ENCODE measurements at places on chromosomes 11 and 22.

- no peak for DNase-seq
Observed at GRCh38 chr11:83282084-83282716, 4.0 kb downstream of the CCDC90B start.

GRCh38 chr11:86274503-86274902 is 27.5 kb upstream of the HIKESHI start:
- no peak for DNase-seq

GRCh38 chr11:10500757-10501684 is 40.0 kb downstream of the RNF141 start:
- DNase-seq, result no peak

DNA sequence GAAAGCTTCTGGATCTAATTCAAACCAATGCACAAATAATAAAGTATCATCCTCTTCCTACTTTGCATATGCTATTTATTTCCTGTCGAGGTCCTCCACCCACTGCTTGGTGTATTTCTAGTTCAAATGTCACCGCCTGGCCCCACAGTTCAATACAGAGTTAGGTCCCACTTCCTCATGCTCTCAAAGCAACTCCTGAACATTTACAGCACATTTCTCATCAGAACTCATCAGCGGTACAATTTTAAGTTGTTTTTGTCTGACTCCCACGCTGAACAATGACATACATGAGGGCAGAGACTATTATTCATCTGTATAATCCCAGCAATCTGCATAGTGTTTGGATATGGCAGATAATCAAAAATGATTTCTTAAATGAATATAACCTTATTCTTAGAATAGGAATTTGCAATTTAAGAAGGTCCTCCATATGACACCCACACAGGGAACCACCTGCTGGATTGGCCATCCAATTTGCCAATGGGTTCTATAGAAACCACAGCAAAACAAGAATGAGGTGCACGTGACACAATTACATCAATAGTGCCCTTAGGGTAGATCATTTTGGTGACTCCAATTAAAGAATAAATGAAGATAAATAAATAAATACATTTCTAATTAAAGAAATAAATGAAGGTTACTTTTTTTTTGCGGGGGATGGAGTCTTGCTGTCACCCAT is 54.2 kb downstream of the SLC25A17 start:
- no peak for DNase-seq

DNA sequence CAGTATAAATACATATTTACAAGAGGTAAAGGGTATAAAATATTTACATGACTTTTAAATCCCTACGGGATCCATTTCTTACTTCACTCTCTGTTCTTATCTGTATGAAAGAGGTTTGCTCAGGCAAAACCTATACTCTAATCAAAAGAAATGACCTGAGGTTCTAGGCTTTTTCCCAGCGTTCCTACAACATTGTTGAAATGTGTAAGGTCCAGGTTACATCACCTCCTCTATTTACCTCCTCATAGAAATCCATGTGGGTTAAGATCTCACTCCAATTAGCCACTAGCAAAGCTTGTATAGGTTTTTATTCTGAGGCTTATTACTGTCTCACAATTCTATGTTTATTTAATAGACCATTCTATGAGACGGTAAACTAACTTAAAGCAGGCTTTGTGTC is 12.0 kb upstream of the OR51L1 start:
- no peak for DNase-seq

- DNase-seq, result no peak
Observed at GRCh38 chr11:70116386-70117065, 38.4 kb downstream of the ANO1 start.

- peak; percentile 32 for DNase-seq
Observed at GRCh38 chr22:40463017-40463631, 92.7 kb downstream of the SGSM3 start.

- no peak for DNase-seq
Observed at GRCh38 chr11:100942016-100942415, 187.6 kb downstream of the PGR start.

- no peak for DNase-seq
Observed at GRCh38 chr11:77457340-77457739, 16.6 kb downstream of the PAK1 start.

GRCh38 chr11:62502030-62502730 is 44.4 kb downstream of the AHNAK start:
- DNase-seq, result no peak

GRCh38 chr22:49657275-49657973 is 170.2 kb downstream of the BRD1 start:
- peak; percentile 54 for DNase-seq

GRCh38 chr11:72267956-72268617 is 24.1 kb upstream of the PHOX2A start:
- no peak for DNase-seq

DNA sequence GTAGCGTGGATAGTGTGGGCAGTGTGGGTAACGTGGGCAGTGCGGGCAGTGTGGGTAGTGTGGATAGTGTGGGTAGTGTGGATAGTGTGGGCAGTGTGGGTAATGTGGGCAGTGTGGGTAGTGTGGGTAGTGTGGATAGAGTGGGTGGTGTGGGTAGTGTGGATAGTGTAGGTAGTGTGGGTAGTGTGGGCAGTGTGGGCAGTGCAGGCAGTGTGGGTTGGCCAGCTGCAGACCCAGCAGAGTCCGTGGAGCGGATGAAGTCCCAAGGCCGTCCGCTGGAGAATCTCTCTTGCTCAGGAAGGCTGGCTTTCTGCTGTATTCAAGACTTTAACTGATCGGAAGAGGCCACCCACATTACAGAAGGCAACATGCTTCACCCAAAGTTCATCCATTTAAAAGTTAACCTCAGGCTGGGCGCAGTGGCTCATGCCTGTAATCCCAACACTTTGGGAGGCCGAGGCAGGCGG is 26.1 kb upstream of the KRTAP5-6 start:
- no peak for DNase-seq

DNA sequence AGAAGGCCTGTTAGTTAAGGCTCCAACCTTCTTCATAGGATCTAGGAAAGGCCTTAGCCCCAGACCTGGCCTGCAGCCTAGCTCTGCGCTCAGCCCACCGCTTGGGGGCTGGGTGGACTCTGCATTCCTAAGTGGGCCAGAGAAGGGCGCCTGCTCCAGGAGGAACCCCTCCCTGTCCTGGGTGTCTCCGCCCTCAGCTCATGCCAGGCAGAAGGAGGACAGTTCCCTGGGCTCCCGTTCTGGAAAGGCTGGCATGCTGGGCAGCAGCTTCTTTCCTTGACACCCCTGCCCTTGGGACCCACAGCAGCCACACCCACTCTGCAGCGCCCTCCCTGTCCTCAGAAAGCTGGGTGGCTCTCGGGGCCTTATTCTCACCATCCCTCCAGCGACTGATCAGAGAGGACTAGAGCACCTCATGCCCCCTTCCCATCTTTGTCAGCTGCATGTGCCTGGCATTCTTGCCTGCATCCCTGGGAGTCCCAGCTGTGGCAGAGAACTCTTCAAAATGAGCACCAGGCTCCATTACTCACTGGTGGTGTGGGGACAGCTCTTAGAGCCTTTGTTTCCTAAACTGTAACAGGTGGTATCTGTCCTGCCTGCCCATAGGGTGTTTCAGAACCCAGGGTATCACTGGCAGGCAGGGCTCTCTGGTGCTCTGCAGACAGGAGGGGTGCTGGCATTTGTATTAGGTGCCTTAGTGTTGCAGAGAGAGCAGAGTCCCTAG is 20.3 kb upstream of the MYRF start:
- DNase-seq, result no peak

- no peak for DNase-seq
Observed at GRCh38 chr22:26740253-26740652, 82.9 kb downstream of the MIAT start.

- no peak for DNase-seq
Observed at GRCh38 chr11:18844753-18845367, 53.3 kb upstream of the PTPN5 start.

- DNase-seq, result no peak
Observed at GRCh38 chr11:44532809-44533208, 32.7 kb upstream of the CD82 start.

- DNase-seq, result no peak
Observed at GRCh38 chr11:116136987-116137674, 632.9 kb upstream of the CADM1 start.

- no peak for DNase-seq
Observed at GRCh38 chr11:85295694-85296271, 331.4 kb downstream of the DLG2 start.

DNA sequence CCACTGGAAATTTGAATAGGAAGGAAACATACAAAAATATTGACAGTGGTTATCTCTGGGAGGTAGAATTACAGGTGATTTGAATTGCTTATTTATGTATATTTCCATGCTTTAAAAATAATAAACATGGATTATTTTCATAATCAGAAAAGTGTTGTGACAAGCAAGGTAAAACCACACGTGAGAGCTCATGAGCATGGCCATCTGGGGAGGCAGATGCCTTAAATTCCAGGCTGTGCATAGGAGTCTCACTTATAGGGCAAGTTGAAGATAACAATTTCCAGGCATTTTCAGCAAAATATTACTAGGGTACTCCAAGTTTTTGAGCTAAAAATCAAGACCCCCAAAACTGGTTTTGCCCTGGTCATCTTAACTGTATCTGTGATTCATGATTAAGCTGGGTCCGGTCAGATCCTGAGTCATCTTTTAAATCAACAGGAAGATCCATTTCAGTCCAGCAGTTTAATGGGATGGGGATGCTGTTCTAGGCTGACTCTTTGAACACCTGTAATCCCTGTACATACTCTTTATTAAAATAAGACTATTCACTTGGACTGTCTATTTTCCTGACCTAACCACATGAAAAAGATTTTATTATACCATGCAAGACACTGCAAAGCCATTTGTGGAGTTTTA is 115.8 kb upstream of the NARS2 start:
- no peak for DNase-seq

DNA sequence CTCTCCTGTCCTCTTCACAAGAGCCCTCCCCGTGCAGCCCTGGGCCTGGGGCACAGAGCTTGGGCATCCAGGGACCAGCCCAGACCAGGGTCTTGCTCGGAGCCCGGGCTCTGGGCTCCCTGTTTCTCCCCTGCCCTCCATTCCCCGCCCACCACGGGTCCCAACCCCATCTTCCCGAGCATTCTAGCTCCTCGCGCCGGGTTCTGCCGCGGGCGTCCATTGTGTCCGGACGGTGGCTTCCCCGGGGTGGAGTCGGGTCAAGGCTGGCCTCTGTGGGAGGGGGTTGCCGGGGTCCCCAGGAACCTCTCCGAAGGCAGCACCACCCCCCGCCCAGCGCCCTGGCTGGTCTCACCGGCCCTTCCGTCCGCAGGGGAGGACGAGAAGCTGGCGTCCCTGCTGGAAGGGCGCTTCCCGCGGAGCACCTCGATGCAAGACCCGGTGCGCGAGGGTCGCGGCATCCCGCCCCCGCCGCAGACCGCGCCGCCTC is 18.1 kb upstream of the ACR start:
- DNase-seq, result no peak

DNA sequence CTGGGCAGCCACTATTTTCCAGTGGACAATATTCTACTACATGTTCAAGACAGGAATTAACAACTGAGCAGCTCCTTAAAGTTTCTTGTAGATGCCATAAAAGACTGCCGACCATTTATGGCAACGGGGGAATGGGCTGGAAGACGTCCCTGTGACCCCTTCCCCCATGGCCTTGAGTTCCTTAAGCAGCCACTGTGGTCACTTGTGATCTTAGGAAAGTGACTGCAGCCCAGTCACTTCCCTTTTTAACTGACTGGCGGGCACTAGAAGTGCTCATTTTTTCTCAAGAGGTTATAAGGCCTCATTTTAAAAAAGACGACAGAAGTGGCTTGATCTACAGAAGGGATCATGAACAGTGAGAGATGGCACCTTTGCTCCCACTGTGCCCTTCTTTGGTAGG is 153.2 kb upstream of the NARS2 start:
- no peak for DNase-seq

DNA sequence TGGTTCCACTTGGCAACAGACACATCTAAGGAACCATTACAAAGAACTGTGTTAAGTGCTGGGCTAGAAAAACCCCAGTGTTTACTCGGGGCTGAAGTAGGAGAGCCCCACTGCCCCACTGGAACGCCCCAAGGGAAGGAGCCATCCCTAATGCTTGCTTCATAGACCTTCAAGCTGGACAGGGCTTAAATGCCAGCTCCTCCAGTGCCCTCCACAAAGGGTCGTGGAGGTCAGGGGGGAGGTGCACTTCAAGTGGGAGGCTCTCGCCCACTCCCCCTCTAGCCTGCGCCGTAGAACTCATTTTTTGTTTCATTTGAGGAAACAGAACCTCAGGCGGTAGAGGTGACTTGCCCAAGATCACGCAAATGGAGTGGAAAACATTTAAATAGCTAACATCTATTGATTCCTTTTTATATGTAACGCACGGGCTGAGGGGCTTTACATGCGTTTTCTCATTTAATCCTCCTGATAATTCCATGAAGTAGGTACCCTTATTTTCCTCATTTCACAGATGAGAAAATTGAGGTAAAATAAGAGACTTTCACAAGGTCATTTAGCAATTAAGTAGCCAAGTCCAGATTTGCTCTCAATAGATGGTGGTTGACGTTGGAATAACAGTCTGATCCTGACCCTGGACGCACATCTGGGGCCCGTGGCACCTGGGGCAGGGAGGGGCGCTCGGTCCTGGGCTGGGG is 545 bp upstream of the ZDHHC13 start:
- DNase-seq, result no peak

DNA sequence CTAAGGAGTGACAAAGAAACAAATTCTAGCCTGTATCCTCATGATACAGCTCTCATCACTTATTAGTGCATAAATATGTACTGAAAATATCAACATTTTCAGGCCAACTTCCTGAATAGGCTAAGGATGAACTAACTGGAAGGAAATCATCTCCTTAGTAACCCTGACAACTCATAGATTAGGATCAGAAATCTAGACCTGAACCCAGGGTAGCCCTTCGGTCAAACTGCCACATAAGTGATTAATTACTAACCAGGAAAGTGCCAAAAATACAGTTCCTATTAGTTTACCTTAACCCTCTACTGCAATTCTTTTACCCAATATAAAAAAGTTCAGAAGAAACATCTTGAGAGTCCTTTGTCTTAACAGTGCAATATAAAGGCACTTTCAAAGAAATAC is 40.0 kb downstream of the AMBRA1 start:
- DNase-seq, result no peak

GRCh38 chr11:102007567-102008437 is 39.4 kb upstream of the CFAP300 start:
- no peak for DNase-seq

DNA sequence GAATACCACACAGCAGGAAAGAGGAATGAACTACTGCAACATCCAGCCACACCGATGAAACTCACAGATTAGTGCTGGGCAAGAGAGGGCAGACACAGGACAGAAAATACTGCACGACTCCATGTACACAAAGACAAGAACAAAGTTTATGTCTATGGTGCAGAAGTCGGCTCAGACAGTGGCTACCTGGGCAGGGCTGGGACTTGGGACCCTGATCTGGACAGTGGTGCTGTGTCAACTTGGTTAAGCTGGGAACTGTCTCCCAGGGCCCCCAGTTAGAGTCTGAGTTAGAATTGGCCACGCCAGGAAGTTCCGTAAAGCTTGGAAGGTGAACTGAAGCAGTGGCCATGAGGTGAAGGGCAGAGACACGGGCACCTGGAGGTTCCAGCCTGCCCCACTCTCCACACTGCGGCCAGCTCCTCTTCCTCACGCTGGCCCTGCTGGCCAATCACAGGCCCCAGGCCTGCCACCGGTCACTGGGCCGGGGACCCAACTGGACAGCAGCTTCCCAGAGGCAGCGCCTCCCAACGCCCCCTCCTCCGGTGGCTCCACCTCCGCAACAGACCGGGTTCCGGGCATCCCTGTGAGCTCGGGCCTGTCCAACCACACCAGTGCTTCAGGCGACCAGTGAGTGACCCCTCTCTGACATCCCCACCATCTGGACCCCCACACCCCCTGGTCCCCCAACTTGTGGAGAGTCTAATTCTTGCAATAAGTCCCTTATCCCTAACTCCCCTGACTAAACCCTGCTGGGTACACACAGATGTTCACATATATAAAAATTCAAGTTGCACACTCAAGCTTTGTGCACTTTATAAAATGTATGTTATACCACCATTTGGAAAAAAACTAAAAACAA is 93.7 kb downstream of the MICAL3 start:
- DNase-seq, result no peak

Measured in effector CD4-positive, alpha-beta T cell (primary cell).